Activated T-helper 9 cell treated with anti-CD3 and anti-CD28 coated beads, Interleukin-2, amount 50 U/mL, for 16 hours (primary cell): ENCODE measurements at places on chromosomes 3 and 15.

DNA sequence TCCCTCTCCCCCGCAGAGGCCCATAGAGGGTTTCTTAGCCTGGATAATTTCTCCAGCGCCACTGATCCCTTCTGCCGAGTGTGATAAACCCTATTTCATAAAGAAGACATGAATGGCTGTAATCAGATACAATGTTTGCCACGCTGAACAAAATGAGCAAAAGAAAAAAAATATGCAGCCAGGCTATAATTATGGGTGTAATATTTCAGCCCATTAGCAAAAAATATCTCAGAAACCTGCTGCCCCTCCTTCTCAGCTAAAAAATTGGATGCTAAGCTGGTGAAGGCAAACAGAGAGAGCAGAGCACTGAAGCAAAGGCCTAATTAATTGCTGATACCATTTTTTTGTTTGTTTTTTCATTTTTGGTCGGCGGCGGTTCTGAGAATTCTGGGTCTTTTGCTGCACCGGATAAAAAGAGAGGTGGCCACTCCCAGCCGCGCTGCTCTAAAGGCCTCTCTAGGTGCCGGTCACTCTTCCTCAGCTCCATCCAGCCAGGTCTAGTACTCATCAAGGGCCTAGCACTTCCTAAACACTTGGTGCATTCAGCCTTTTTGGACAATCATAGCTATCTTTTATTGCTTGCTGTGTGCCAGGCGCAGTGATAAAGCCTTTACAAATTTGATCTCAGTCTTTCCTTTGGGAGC lies 128.7 kb upstream of the TLE3 start:
- no peak for DNase-seq

DNA sequence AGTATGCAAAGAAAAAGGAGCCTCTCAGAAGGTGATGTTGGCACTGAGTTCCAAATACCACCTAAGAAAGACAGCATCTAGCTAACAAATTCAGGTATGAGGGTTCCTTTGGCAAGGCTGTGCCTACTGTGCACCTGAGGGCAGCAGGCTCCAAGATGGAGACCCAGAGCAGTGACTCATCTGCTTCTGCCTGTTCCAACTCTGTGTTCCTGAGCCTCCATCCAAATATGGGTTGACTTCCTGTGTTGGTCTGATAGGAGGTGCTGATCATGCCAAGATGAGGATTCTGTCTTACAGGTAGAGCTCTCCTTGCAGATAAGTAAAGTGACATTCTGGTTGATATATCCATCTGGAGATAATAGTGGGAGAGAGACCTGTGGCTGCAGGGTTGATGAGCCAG lies 26.0 kb downstream of the SV2B start:
- DNase-seq = no peak

GRCh38 chr15:71761649-71762048 lies 48.7 kb upstream of the NR2E3 start:
- no peak for DNase-seq

GRCh38 chr3:120659285-120659684 lies 22.8 kb downstream of the HGD start:
- DNase-seq = no peak

- no peak for DNase-seq
Measured at GRCh38 chr3:176362191-176362731, 835.0 kb downstream of the TBL1XR1 start.

DNA sequence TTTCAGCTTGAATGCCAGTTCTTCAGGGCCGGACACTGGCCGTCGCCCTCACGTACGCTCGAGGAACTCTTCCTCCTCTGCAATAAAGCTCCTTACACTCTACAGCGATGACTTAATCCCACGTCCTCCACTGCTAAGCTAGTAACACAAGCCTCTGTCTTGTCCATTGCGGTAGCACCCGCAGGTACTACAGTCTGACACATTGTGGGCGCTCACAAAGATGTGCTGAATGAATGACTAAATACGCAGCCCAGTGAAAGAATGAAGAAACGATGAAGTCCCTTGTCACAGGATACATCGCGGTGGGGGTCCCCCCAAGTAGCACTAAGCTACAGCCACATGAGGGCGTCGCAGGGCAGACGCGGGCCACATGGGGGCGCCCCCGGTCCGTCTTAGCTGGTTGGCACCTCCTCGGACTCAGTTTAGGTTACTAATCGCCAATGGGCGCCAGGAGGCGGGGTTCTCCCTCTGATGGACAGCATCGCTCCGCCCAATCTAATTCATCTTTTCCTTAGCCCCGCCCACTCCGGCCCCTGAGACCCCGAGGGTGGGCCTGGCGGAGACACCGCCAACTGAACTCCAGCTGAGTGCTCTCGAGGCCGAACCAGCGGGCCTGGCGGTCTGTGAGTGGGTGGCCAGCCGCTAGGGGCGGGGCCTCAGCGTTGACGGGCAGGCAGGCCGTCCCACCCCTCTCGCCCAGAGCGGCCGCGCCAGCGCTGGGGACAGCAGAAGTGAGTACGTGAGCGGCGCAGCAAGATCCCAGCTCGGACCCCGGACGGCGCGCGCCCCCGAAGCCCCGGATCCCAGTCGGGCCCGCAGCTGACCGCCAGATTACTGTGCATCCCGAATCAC lies at the start of gene EPHB3:
Gene EPHB3, plus strand, starts transcription at position 725 of the 852 bp plus-strand sequence. CDS start 451 bp downstream, outside the sequence.
- DNase-seq = peak; percentile 81

- DNase-seq = no peak
Measured at GRCh38 chr3:37709946-37710640, 151.6 kb upstream of the CTDSPL start.

DNA sequence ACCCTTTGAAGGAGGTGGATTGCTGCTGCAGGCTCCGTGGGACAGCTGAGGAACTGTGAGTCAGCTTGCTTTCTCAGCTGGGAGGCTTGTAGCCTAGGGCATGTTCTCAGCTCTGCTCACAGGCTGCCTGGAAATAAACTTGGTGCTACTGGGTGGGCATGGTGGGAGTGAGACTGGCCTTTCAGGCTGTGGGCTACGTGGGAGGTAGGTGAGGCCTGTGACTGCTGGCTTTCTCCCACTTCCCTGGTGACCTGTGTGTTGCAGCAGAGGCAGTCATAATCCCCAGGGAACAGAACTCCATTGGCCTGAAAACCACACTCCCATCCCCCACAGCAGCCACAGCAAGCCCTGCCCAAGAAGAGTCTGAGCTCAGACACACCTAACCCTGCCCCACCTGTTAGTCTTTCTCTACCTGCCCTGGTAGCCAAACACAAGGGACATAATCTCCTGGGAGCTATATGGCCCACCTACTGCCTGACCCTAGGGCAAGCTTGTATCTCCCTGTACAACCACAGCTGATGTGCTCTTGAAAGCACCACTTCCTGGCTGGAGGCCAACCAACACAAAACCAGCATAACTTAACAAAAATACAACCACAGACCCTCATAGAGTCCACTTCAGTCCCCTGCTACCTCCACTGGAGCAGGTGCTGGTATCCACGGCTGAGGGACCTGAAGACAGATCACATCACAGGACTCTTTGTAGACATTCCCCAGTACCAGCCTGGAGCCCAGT lies 236.5 kb downstream of the SQOR start:
- DNase-seq = no peak

GRCh38 chr3:14188041-14188754 lies 9.6 kb downstream of the LSM3 start:
- no peak for DNase-seq

- DNase-seq = no peak
Measured at GRCh38 chr3:152051501-152052404, 178.3 kb downstream of the SUCNR1 start.

DNA sequence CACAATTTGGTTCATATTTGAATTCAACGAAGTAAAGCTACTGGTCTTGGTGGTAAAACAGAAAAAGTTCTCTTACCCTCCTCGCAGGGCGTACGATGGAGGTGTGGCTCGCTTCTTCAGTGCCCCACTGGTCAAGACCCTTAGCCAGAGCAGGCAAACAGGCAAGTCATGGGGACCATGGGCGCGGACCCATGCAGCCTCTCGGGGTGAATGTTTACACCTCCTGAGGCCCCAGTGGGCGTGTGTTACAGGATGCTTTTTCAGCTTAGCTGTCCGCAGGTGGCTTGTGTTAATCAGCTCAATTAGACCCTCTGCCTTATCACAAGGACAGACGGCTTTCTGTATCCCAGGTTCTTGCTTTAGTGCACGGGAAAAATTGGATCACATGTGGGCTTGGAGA lies 991.8 kb downstream of the GBE1 start:
- no peak for DNase-seq

- no peak for DNase-seq
Measured at GRCh38 chr15:70147778-70148177, 50.1 kb upstream of the TLE3 start.

- no peak for DNase-seq
Measured at GRCh38 chr3:43349716-43350115, 63.4 kb downstream of the SNRK start.

DNA sequence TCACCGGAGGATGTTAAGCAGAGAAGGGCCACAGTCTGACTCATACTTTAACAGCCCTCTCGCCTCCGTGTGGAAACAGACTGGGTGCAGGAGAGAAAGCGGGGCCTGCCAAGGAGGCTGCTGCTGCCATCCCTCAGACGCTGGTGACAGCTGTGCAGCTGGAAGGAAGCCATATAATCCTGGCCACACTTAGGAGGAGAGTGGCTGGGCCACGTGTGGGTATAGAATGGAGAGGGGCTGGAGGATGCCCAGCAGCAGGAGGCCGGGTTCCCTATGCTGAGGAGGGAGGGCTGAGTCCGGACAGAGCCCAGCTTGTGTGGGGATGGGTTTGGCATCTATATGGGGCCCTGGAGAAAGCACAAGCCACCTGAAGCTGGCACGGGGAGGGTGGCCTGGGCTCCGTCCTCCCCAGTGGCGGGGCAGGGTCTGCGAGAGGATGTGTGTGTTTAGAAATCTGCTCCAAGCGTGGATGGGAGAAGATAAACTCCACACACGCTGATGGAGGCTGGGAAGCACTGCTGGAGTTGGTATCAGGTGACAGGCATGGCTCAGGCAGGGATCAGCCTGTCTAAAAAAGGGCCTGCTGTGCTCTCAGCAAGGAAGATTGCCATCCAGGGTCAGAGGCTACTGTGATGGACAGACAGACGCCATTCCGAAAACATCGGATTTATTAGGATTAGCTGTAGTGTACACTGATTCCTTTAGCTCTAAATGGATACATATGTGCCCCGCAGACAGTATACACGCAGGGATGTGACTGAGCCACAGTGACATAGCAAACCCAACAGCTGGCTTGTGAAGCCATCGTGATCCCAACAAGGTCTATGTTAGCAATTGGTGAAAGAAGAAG lies 15.9 kb downstream of the ABTB1 start:
- no peak for DNase-seq

DNA sequence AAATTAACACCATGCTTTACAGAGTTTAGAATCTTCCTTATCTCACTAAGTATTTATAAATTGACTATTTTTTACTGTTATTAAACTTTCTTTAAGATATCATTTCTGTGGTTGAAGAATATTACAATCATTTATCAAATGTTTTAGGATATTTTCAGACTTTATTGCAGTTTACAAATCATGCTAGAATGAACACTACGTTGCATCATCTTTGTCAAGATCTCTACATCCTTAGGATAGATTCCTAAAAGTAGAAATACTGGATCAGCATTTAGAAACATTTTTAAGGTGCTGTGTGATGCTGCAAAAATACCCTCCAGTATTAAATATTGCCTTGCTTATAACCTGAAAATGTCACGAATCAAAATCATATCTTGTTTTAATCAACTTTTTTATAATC lies 2.5 kb upstream of the PLD1 start:
- no peak for DNase-seq

- no peak for DNase-seq
Measured at GRCh38 chr3:152071924-152072323, 196.8 kb upstream of the MBNL1 start.

- no peak for DNase-seq
Measured at GRCh38 chr15:60635507-60636352, 156.8 kb upstream of the ICE2 start.

- DNase-seq = no peak
Measured at GRCh38 chr3:52468336-52468735, 12.9 kb downstream of the NISCH start.

GRCh38 chr3:76986876-76987474 lies 52.9 kb upstream of the ROBO2 start:
- no peak for DNase-seq

- DNase-seq = no peak
Measured at GRCh38 chr15:96187341-96188305, 142.9 kb upstream of the NR2F2 start.

DNA sequence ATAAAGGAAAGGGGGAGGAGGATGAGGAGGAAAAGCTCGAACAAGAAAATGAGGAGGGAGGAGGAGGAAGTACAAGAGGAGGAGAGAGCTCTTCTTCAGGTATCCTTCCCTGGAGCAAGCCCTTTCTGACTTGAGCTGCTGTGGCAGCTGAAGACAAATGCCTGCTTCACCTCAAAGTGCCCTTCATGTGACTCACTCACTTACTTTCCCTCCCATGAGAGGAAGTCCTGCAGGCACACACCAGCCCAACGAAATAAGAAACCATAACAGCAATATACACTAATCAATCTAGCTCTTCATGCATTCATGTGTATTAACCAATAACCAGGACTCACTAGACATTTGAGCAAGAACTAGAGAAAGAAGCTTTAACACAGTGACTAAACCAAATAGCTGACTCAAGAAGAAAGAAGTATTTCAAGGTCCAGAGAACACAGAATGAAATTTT lies 251.9 kb downstream of the IGSF11 start:
- DNase-seq = no peak

GRCh38 chr15:43775411-43775965 lies 1.3 kb downstream of the ELL3 start:
- no peak for DNase-seq

- DNase-seq = no peak
Measured at GRCh38 chr3:98784666-98785600, 21.8 kb downstream of the ST3GAL6 start.

DNA sequence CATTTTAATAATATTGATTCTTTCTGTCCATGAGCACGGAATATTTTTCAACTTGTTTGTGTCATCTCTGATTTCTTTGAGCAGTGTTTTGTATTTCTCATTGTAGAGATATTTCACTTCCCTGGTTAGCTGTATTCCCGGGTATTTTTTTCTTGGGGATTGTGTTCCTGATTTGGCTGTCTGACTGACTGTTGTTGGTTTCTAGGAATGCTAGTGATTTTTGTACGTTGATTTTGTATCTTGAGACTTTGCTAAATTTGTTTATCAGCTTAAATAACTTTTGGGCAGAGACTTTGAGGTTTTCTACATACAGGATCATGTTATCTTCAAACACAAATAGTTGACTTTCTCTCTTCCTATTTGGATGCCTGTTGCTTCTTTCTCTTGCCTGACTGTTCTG lies 418.8 kb upstream of the ALCAM start:
- no peak for DNase-seq

DNA sequence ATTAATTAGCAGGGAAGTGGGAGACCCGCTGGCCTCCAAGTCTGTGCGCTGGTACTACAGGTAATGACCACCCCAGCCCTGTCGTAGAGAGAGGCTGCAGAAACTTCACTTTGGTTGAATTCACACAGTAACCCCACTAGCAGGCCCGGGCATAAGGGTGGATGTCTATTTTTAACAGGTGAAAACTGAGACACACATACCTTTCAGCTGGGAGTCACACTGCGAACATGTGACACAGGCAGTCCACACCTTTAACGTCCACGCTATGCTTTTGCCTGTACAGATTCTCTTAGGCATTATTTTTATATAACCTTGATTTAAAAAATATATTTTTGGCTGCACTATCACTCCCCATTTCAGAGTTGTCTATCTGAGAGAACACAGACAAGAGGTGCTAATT lies 3.9 kb downstream of the LRRK1 start:
- no peak for DNase-seq

- DNase-seq = no peak
Measured at GRCh38 chr3:46114323-46114988, 87.2 kb upstream of the XCR1 start.
